Suprapubic skin (tissue), 4 donors: ENCODE measurements at places on chromosomes 5 and 9. TPM values are rescaled to one million over a fixed set of nuclear protein-coding genes. Genes with fewer than 3 reads are reported as not detected.

The SIMC1 gene
- 27.8 TPM for total RNA-seq

DNA sequence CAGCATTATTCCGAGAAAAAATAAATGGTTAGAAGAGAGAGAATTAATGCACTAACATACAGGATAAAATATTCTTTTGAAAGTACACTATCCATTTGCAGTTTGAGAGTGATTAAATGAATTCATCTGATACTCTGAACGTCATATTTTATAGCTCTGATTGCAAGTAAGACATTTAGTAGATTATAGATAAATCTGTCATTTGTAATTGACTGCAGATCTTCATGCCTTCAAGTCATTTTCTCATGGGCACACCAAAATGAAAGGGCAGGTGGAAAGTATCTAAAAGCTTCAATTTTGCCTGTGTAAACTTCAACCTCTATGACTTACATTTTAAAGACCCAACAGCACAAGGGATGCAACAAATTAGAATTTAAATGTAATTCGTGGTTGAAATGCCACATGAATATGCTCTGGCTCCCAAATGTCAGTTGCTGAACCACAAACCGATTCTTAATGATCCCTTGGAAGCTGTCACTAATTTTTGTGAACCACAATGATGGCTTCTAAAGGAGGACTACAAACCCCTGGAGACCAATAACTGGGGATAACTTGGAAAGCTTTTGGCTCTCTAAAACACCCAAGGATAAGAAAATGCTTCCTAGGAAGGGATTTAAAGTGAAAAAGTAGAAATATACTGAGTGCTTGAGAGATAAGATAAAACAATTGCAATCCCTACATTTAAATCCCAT, 3.9 kb downstream of the TYRP1 start:
- H3K4me1 ChIP-seq: no peaks in the 10 kb centered on the region
- no peak for DNase-seq
- H3K4me3 ChIP-seq: no peak overlapping the region
- H3K27me3 ChIP-seq: peaks cover 2% of the 10 kb centered on the region
- no peaks in the 10 kb centered on the region for H3K36me3 ChIP-seq
- no peak overlapping the region for H3K27ac ChIP-seq

DNA sequence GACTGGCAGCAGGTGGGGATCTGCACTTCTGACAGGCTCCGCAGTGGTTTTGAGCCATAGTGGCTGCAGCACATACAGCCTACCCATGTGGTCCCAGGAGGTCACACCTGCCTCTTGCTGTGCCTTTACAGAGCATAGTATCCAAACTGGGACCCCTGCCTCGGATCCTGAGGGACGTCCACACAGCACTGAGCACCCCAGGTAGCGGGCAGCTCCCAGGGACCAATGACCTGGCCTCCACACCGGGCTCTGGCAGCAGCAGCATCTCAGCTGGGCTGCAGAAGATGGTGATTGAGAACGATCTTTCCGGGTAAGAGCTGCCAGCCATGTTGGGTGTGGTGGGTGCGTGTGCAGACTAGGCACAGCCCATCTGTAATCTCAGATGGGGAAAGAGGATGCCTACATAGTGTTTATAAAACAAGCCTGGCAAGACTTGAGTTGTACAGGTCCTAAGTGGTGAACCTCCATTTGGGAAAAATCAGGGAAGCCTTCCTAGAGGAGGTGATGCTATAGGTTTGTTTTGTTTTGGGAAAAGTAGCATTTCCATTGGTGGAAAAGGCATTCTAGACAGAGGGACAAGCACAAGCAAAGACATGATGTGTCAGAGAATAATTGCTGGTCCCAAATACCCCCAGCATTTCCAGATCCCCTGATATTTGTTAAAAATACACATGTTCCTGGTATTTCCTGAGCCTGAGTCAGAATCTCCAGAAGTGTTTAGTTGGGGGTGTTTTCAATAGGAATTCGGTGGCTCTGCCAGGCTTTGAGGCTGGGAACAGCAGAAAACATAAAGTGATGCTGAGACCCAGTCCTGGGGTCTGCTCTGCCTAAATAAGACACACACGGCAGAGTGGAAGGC, 119.2 kb downstream of the DAB2IP start:
- no peaks in the 10 kb centered on the region for H3K27me3 ChIP-seq
- peaks cover 100% of the 10 kb centered on the region for H3K36me3 ChIP-seq
- no peak overlapping the region for H3K4me3 ChIP-seq
- no peak overlapping the region for H3K27ac ChIP-seq
- peaks cover 4% of the 10 kb centered on the region for H3K4me1 ChIP-seq

- no peaks in the 10 kb centered on the region for H3K4me1 ChIP-seq
- no peak overlapping the region for H3K4me3 ChIP-seq
- peaks cover 3% of the 10 kb centered on the region for H3K27me3 ChIP-seq
- H3K27ac ChIP-seq: no peak overlapping the region
Measured at GRCh38 chr5:159564031-159564430, 233.7 kb upstream of the IL12B start.

DNA sequence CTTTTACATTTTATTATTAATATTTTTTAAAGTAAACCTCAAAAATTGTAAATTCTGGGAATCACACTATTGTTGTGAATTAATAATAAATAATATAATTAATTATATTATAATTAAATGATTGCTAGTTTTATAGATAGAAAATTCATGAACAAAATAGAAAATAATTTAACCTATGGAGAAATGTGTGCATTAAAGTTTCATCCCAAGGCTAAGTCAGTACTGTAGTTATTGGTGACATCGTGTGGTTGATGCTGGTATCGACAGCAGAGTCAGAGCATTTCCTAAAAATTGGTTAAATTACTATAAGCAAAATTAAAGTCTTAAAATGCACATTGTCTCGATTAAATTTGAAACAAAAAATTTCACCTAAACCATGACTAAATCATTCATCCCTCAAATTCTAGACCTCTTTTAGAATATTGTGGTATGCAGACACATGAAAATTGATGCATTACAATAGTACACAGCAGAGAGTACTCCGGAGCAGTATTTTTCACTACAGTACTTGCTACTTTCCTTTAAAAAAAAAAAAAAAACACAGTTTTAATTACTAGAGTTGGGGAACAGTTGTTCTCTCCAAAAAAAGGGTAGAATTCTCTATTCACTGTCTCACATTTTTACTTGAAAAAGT, 73.9 kb downstream of the RORB start:
- H3K36me3 ChIP-seq: no peaks in the 10 kb centered on the region
- H3K27me3 ChIP-seq: no peaks in the 10 kb centered on the region
- H3K4me3 ChIP-seq: no peak overlapping the region
- no peak for DNase-seq
- no peaks in the 10 kb centered on the region for H3K4me1 ChIP-seq

GRCh38 chr9:89044881-89045280, 53.6 kb downstream of the S1PR3 start:
- no peak for DNase-seq
- H3K4me1 ChIP-seq: peaks cover 5% of the 10 kb centered on the region
- H3K27ac ChIP-seq: no peak overlapping the region
- no peaks in the 10 kb centered on the region for H3K27me3 ChIP-seq

- H3K4me3 ChIP-seq: no peak overlapping the region
- no peak for DNase-seq
- H3K36me3 ChIP-seq: no peaks in the 10 kb centered on the region
- no peaks in the 10 kb centered on the region for H3K4me1 ChIP-seq
Measured at GRCh38 chr9:2228132-2228531, 213.0 kb downstream of the SMARCA2 start.

The NMUR2 gene
- not detected for total RNA-seq

The C9 gene
- total RNA-seq: 5.6 TPM

The SV2C gene
- 0.16 TPM for total RNA-seq

The SCGB3A1 gene
- total RNA-seq: not detected

DNA sequence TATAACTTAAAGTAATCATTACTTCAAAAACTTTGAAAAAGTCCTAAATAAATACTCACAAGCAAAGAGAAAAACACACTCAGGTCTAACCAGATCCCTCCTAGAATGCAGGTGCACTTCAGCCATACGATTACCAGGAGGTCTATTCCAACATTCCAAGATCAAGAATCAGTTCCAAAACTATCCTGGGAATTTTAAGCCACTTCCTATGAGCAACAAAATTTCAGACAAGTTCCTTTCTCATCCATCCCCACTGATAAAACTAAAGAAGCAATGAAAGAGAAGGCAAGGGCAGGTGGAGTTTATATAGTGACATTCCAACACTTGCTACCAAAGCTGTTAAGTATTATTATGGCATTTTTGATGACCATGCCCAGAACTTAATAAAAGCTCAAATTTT, 29.6 kb downstream of the MLLT3 start:
- no peak overlapping the region for H3K27ac ChIP-seq
- H3K4me1 ChIP-seq: no peaks in the 10 kb centered on the region
- H3K27me3 ChIP-seq: no peaks in the 10 kb centered on the region
- no peak overlapping the region for H3K4me3 ChIP-seq
- no peaks in the 10 kb centered on the region for H3K36me3 ChIP-seq

DNA sequence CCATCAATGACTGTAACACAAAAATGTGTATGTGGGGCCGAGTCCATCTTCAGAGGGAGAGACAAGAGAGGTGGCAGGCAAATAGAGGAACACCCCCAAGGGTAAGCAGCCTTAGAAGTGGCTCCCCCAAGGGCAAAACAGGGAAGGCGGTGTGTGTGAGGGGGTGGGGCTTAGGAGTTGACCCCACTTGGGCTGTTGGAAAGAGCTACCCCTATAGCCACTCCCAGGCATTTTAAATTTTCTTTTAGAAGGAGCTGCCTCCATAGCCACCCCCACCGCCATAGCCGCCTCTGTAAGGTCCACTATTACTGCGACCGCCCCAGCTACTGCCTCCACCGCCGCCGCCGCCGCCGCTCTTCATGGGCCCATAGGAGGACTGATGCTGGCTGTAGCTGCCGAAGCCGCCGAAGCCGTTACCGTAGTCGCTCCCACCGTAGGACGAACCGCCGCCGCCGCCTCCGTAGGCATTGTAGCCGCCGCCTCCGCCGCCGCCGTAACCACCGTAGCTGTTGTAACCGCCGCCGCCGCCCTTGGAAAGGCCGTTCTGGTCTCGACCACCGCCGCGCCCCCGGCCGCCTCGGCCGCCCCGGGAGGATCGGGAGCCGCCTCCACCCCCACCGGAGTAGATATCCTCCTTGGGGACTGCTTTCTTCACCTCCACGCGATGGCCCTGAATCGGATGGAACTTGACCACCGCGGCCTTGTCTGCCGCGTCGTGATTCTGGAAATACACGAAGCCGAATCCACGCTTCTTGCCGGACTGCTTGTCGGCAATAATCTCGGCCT, 1.1 kb downstream of the HNRNPA0 start:
- H3K27ac ChIP-seq: peak overlapping the region; percentile 100
- H3K27me3 ChIP-seq: no peaks in the 10 kb centered on the region
- H3K4me1 ChIP-seq: peaks cover 37% of the 10 kb centered on the region

- no peak overlapping the region for H3K4me3 ChIP-seq
- H3K36me3 ChIP-seq: peaks cover 87% of the 10 kb centered on the region
- H3K4me1 ChIP-seq: no peaks in the 10 kb centered on the region
- H3K27ac ChIP-seq: no peak overlapping the region
Measured at GRCh38 chr9:111400564-111400898, 70.5 kb upstream of the OR2K2 start.

The SLCO6A1 gene
- not detected for total RNA-seq

DNA sequence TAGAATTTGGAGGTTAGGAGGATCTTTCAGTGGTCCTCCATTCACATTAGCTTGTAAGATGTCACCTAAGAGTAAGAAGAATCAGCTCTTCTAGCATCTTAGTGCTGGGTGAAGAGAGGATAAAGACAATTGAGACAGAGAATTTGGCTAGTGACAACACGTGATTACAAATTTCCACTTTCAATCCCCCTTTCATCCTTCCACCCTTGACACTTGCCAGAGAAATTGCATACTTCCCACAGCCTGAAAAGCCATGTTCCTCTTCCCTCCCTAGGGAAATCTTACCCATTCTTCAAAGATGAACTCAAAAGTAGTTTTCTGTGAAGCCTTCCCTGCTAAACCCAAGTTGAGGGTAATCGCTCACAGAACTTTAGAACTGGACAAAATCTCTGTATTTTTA, 282.6 kb upstream of the PTGER4 start:
- H3K4me1 ChIP-seq: peaks cover 7% of the 10 kb centered on the region
- H3K4me3 ChIP-seq: no peak overlapping the region
- H3K27ac ChIP-seq: no peak overlapping the region
- H3K36me3 ChIP-seq: no peaks in the 10 kb centered on the region

The FNIP1 gene
- 65.4 TPM for total RNA-seq

The C9orf153 gene
- 0.34 TPM for total RNA-seq

DNA sequence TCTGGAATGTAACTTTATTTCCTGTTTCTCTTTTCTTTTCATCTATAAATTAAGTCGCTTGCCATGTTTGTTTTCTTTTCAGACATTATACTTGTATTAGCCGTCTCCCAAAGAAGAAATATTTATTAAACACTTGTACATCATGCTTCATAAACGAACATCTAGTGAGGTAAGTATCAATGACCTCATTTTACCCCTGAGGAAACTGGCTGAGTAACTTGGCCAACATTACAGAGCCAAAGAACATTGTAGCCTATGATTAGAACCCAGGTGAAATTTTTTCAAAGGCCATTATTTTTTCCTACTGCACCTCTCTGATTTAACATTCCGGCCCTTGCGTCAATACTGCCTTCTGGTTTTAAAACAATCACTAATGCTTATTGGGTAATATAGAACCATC, 4.2 kb downstream of the FREM1 start:
- DNase-seq: no peak
- peaks cover 31% of the 10 kb centered on the region for H3K4me1 ChIP-seq
- H3K36me3 ChIP-seq: no peaks in the 10 kb centered on the region
- H3K27ac ChIP-seq: no peak overlapping the region
- H3K27me3 ChIP-seq: no peaks in the 10 kb centered on the region

DNA sequence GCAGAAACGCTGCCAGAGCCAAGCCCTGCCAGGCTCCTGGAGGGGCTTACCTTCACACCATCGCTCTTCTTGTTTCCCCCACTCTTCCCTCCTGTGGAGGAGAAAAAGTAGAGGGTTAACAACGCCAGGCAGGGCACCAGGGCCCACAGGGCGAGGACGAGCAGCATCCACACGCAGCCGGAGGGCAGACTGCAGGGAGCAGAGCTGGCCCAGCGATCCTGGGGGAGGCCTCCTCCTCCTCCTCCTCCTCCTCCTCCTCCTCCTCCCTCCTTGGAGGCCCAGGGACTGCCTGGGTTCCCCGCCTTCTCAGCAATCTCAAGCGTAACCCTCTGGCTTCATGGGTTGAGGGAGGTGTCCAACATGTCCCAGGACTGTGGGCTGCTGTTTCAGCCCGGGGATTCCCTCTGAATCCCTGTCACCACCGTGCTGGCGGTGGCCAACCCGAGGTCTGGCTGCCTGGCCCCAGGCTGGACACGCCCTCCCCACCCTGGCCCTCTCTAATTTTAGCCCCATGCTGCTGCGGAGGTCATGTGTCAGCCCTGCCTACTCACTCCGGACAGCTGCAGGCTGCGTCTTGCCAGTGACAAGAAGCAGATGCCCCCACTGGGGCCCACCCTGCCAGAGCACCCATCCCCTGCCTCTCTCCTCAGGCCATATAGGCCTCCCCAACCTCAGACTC, 44.3 kb downstream of the CAMK2A start:
- DNase-seq: no peak
- H3K27me3 ChIP-seq: no peaks in the 10 kb centered on the region
- peaks cover 11% of the 10 kb centered on the region for H3K4me1 ChIP-seq
- H3K36me3 ChIP-seq: no peaks in the 10 kb centered on the region

- DNase-seq: peak; percentile 67
- no peaks in the 10 kb centered on the region for H3K36me3 ChIP-seq
- peaks cover 47% of the 10 kb centered on the region for H3K4me1 ChIP-seq
- peak overlapping the region; percentile 79 for H3K27ac ChIP-seq
- peak overlapping the region; percentile 82 for H3K4me3 ChIP-seq
Measured at GRCh38 chr9:36136894-36137391, 410 bp downstream of the GLIPR2 start.

The ROR2 gene
- 4.0 TPM for total RNA-seq
